Prostate gland (tissue), 2 donors: ENCODE measurements at places on chromosomes 3 and 15. TPM values are rescaled to one million over a fixed set of nuclear protein-coding genes. Genes with fewer than 3 reads are reported as not detected.

GRCh38 chr15:67852418-67852817 is 12.6 kb upstream of the RNU6-1 start:
- no peak overlapping the region for H3K27ac ChIP-seq
- H3K4me3 ChIP-seq = no peak overlapping the region
- DNase-seq = no peak

Gene GOLGA8R
- total RNA-seq = 3.4 TPM

Gene ZDHHC23
- 4.2 TPM for total RNA-seq

Gene SLC22A13
- not detected for total RNA-seq

Gene IL17RB
- 14.3 TPM for total RNA-seq

DNA sequence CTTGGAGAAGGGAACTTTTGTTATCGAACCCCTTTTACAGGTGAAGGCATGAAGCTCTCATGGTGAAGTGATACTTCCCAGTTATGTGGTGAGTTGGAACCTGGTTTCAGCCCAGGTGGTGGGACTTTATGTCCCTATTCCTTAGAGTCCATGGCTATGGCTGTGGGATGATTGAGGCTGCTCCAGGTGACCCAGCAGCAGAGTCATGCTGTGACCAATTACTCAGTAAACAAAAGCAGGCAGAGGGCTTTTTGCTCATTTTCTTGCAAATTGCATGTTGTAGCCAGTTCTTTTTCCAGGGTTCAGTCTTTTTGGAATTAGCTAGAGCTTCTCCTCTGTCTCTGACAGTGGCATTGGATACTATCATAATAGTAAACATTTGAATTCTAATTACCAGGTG is 70.7 kb downstream of the CACNA2D3 start:
- no peak for DNase-seq
- H3K4me1 ChIP-seq = no peaks in the 10 kb centered on the region
- H3K36me3 ChIP-seq = no peaks in the 10 kb centered on the region
- H3K27ac ChIP-seq = no peak overlapping the region
- no peak overlapping the region for H3K4me3 ChIP-seq

DNA sequence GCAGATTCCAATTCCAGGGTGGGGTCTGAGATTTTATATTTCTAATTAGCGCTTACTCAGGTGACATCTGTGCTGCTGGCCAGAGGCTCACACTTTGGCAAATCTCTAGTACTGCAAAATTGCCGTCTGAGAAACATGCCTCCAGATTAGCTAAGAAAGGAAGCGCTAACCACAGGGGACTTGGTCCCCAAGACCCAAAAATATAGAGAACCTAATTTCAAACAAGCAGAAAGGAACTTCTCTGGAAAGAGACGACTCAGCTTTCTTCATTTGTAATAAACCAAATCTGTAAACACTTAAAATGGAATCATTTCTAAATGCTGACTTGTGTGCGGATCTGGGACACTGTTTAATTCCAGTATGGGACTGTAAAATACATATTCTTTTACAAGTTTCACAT is 55.7 kb downstream of the B3GNT5 start:
- H3K4me3 ChIP-seq = no peak overlapping the region
- H3K27ac ChIP-seq = no peak overlapping the region
- peaks cover 5% of the 10 kb centered on the region for H3K4me1 ChIP-seq
- no peaks in the 10 kb centered on the region for H3K36me3 ChIP-seq
- no peaks in the 10 kb centered on the region for H3K27me3 ChIP-seq

Gene THPO
- total RNA-seq = not detected

Gene XCR1
- total RNA-seq = not detected

Gene CASR
- 1.2 TPM for total RNA-seq

- no peaks in the 10 kb centered on the region for H3K4me1 ChIP-seq
- H3K4me3 ChIP-seq = no peak overlapping the region
- H3K27ac ChIP-seq = peak overlapping the region; percentile 24
These were observed 113.5 kb upstream of the FRMD4B start for GRCh38 chr3:69499422-69499821.

DNA sequence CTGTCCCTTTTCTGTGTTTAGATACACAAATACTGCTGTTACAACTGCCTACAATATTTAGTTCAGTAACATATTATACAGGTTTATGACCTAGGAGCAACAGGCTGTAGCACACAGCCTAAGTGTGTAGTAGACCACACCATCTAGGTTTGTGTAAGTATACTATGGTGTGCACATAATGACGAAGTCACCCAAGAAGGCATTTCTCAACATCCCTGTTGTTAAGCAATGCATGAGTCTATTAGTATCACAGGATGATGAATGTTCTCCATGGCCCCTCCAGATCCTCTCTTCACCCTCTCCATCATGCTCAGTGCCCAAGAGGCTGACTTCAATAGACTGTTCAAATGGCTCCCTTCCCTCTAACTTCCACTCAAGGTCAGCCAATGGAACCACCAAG is 14.6 kb upstream of the SEC62 start:
- H3K27ac ChIP-seq = no peak overlapping the region
- no peak overlapping the region for H3K4me3 ChIP-seq
- no peaks in the 10 kb centered on the region for H3K36me3 ChIP-seq

DNA sequence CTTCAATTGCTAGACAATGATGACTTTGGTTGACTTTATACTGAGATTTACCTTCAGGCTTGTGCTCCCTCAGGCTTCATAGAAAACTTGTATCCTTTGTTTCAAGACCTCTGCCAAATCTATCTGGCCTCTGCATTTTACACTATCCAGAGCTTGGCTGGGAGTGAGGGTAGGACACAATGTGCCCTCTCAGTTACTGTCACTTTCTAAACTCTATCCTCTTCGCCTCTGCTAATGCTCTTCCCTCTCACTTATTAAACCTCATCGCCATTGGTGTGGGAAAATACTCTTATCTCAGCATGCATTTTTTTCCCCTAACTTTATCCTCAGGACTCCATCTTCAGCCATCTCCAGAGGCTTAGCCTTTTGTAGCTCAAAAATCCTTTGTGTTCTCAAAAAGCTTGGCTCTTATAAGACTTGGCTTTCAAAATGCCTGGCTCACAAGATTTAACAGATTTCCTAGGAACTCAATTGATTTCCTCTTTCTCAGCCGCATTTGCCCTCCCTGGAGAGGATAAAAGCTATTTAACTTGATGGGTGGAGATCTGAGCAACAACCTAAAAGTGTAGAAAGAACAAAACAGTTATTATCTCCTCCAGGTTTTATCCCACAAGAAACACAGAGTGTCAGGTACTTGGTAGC is 28.3 kb downstream of the SUCNR1 start:
- no peak overlapping the region for H3K27ac ChIP-seq
- no peak for DNase-seq
- H3K4me1 ChIP-seq = no peaks in the 10 kb centered on the region
- no peak overlapping the region for H3K4me3 ChIP-seq
- no peaks in the 10 kb centered on the region for H3K36me3 ChIP-seq

GRCh38 chr3:16253601-16254000 is 11.1 kb downstream of the DPH3 start:
- H3K36me3 ChIP-seq = no peaks in the 10 kb centered on the region
- no peak for DNase-seq
- H3K4me3 ChIP-seq = no peak overlapping the region
- H3K4me1 ChIP-seq = no peaks in the 10 kb centered on the region
- no peaks in the 10 kb centered on the region for H3K27me3 ChIP-seq

Gene NLGN1
- 0.36 TPM for total RNA-seq

- no peaks in the 10 kb centered on the region for H3K27me3 ChIP-seq
- H3K4me1 ChIP-seq = no peaks in the 10 kb centered on the region
- peak; percentile 59 for DNase-seq
- H3K4me3 ChIP-seq = no peak overlapping the region
These were observed 1122.0 kb downstream of the ROBO1 start for GRCh38 chr3:78645628-78646310.

DNA sequence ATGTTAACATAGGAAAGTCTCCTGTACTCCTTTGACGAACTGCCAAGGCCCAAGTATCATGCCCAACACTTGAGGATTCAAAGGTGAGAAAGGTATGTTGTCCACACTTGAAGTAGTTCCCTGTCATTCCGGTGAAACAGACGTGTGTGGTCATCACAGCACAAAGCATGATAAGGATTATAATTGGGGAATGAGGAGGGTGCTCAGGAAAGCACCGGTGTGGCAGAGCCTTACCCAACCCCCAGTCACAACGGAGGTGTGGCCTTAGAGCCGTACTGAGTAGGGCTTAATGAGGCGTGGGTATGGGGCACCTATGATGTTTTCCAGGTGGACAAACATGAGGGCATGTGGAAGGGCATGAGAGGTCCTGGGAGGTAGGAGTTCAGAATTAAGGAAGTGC is 203.0 kb upstream of the NR2E3 start:
- no peak overlapping the region for H3K4me3 ChIP-seq

GRCh38 chr3:44918087-44918486 is 43.7 kb downstream of the TGM4 start:
- no peaks in the 10 kb centered on the region for H3K27me3 ChIP-seq
- H3K4me3 ChIP-seq = no peak overlapping the region
- no peaks in the 10 kb centered on the region for H3K36me3 ChIP-seq
- no peak overlapping the region for H3K27ac ChIP-seq

DNA sequence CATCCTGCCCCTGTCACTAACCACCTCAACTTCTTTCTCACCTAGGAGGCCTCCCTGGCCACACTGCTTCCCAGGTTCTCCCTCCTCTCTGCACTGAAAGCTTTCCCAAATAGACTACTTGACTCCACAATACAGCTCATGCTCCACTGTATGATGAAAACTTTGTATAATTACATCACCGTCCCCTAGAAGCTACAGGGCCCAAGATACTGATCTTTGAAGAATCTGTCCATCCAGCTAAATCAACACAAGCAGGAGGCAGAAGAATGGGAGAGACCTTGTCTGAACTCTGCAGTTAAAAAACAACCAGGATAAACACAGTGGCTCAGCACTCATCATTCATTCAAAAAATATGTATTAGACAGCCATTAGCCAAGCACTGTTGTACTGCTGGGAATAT is 26.4 kb upstream of the RPS17 start:
- no peak for DNase-seq
- H3K27ac ChIP-seq = no peak overlapping the region
- H3K36me3 ChIP-seq = no peaks in the 10 kb centered on the region
- H3K27me3 ChIP-seq = no peaks in the 10 kb centered on the region
- H3K4me3 ChIP-seq = no peak overlapping the region

GRCh38 chr3:16883057-16883722 is 1.6 kb upstream of the PLCL2 start:
- H3K27ac ChIP-seq = no peak overlapping the region
- no peaks in the 10 kb centered on the region for H3K4me1 ChIP-seq
- no peaks in the 10 kb centered on the region for H3K36me3 ChIP-seq
- DNase-seq = no peak

Gene PLA2G4D
- 2.1 TPM for total RNA-seq

Gene SPSB4
- 1.0 TPM for total RNA-seq

DNA sequence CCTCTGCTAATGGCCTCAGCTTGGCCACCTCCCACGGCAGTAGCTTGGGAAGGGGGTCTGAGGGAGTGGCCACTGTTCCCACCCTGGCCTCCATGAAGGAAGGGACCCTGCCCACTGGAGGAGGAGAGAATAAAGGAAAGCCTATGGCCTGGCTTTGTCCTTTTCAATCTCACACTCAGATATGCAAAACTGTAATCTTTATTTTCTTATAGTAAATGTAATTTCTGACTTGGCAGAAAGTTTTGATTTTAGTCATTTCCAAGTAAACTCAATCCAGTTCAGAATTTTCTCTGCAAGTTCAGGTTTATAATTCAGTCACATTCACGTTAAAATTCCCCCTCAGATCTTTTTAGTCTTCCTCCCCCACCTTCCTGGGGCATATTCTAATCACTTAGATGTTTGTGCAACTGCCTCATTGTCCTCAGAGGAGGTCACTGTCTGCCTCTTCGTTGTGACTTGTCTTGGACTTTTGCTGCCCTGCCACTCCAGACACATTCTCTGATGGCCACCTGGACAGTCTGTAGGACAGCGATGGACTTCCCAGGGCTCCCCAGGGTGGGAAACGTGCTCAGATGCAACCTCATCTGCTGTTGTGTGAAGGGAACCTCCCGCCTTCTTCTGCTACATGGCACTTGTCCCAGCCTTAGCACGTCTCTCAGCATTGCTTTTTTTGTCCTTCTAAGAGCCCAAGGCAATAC is 222.8 kb upstream of the TBL1XR1 start:
- H3K4me3 ChIP-seq = no peak overlapping the region
- H3K27ac ChIP-seq = peak overlapping the region; percentile 68
- DNase-seq = peak; percentile 32
- no peaks in the 10 kb centered on the region for H3K36me3 ChIP-seq
- H3K4me1 ChIP-seq = no peaks in the 10 kb centered on the region

DNA sequence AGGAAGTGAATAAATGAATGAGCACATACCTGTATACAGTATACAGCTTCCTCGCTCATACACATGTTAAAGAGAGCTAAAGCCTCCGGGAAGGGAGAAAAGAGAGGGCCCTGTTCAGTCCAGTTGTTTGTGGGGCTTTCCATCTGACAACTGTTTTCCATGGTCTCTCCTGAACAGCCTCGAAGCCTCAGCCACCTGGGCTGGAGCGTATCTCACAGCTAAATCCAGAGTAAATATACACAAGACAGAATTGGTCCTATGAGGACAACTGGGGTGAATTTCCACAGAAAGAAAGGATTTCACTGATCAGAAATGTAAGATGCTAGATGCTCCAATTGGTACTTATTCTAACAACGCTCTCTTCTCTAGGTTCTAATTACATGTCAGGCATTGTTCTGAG is 103.5 kb downstream of the LIPC start:
- no peaks in the 10 kb centered on the region for H3K36me3 ChIP-seq
- H3K27me3 ChIP-seq = no peaks in the 10 kb centered on the region
- H3K4me3 ChIP-seq = no peak overlapping the region
- H3K27ac ChIP-seq = no peak overlapping the region

- no peaks in the 10 kb centered on the region for H3K36me3 ChIP-seq
- no peak for DNase-seq
- H3K4me1 ChIP-seq = no peaks in the 10 kb centered on the region
These were observed 112.5 kb upstream of the TGFBR2 start for GRCh38 chr3:30493911-30494311.

DNA sequence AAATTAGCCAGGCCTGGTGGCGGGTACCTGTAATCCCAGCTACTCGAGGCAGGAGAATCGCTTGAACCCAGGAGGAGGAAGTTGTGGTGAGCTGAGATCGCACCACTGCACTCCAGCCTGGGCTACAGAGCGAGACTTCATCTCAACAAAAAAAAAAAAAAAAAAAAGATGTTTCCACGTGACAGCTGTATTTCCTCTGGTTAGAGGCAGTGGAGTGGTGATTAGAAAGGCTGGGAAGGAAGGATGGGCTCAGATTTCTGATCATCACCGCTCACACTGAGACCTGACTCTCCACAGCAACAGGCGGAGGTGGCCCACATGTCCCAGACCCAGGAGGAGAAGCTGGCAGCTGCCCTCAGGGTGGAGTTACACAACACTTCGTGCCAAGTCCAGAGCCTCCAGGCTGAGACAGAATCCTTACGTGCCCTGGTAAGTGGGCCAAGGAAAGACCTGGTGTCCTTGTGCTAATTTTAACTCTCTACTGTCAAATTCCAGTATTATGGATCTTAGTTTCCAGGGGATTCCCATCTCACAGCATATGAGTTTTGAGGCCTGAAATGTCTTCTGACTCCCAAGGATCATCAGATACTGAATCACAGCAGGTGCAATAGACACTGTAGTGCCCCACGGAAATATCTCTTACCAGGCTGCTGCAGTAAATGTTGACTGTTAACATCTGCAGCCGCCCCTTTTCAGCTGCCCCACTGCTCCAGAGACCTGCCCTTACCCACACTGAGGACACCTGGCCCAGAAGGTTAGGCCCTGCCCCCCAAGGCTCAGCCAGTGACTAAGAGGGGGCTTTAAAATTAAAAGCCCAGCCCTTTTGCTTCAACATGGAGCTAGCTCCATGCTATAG is 66.9 kb downstream of the BFSP2 start:
- H3K4me1 ChIP-seq = no peaks in the 10 kb centered on the region
- no peak overlapping the region for H3K4me3 ChIP-seq
- H3K27me3 ChIP-seq = no peaks in the 10 kb centered on the region
- no peaks in the 10 kb centered on the region for H3K36me3 ChIP-seq
- no peak for DNase-seq

Gene FSD2
- total RNA-seq = not detected
